ENCODE measurements at places on chromosomes 11 and 22.

DNA sequence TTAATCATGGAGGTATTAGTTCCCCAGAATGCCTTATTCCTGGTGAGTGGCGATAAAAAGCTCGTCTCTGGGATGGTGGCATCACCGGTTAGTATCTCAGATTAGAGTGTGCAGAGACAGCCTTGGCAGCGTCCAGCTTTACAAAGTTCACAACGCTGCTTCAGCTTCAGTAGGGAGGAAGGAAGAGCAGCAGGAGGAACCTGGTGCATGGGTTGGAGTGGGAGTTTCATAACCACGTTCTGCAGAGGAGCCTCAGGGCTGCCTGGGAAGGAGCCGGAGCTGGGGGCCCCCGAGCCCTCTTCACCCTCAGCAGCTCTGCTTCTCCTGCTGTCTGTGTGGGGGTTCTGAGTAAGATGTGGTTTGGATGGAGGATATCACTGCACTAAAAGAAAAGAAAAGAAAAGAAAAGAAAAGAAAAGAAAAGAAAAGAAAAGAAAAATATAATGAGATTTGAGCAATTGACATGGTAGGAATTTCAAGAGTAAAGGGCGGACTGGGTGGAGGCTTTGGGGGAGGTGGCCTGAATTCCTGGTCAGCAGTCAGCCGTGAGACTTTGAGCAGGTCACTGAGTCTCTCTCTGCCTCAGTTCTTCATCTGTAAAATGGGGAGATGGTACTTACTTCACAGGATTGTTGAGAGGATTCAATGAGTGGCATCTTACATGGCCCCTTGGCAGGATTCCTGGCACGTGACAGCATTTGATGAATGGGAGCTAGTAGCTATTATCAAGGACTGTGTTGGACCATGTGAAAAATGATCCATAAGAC is 6.5 kb downstream of the ASPHD2 start:
- DNase-seq, result no peak

DNA sequence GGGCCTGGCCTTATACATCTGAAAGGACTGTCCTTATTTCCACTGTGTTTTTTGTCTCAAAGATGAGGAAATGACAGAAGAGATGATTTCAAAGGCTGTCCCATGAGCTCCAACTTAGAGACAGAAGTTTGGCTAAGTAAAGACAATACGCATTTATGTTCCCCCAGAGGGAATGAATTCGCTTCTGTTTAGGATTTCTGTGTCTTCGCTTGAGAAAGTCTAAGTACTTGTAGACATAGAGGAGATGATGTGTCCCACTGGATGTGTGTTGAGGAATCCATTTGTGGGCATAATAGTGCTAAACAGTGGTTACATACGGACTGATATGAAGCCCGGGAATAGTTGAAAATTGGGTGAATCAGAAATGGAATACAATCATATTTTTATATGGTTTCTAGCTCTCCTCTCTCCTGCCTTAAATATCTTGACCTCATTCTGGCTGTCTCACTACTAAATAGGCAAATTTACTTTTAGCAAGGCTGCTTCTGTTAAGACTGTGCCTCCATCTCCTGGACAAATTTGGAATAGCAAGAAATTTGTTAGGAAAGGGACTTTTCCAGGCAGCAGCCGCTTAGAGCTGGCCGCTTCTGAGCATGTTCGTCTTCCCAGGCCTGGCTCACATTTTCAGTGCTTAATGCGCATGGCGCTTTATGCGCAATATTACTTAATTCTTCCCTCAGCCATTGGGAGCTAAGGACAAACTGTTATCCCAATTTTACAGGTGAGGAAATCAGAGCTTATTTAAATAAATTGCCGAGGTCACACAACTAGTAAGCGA is 1.9 kb upstream of the PEX26 start:
- peak; percentile 86 for DNase-seq

DNA sequence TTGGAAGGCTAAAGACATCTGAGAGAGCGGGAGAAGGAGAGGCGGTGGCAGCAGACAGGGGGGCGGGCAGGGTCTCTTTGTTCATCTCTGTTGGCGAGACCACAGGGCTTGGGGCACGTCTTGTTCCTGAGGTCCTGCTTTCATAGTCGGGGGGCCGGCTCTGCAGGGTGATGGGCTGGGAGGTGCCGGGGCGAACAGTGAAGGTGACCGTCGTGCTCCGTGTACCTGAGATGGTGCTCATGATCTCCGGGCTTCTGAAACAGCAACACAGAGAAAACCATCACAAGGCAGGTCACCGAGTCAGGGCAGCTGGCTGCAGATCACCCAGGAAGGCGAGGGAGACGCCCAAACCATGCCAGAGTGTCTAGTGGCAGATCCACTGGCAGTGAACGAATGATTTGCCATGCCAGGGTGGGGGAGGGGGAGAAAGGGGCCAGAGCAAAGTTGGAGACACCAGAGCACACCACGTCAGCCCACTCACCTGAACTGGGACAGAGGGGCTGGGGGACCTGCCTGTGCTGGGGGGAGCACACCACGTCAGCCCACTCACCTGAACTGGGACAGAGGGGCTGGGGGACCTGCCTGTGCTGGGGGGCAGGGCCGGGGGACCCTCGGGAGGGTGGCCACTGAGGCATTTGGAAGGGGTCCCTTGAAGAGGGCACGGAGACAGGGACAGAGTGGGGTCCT is 75.0 kb downstream of the CTTN start:
- no peak for DNase-seq

GRCh38 chr22:40449676-40450035 is 79.3 kb downstream of the SGSM3 start:
- DNase-seq, result peak; percentile 30

- no peak for DNase-seq
Measured at GRCh38 chr22:40487663-40488249, 117.4 kb downstream of the SGSM3 start.

DNA sequence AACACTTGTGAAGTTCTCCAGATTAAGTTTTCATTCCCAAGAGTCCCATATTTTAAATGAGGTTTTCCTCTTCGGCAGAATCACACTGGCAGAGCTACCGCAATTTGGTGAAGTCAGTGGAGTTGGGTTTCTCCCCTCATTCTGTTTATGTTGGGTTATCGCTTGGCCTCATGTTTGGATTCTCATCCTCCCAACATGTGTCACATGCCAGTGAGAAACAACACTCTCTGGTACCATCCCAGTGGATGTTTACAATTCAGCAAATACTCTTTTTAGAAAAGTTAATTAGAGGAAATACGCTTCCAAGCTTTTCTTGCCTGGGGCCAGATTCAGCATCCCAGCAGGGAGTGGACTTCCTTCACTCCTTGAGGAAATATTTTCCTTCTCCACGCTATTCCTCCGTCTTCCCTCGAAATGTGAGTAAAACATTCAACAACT is 2.1 kb downstream of the PAMR1 start:
- DNase-seq, result no peak

- DNase-seq, result peak; percentile 38
Measured at GRCh38 chr11:22192642-22193347, at the start of gene ANO5. TSS of gene ANO5 (plus strand) at chr11:22193085. CDS start at chr11:22193493, 408 bp downstream.

DNA sequence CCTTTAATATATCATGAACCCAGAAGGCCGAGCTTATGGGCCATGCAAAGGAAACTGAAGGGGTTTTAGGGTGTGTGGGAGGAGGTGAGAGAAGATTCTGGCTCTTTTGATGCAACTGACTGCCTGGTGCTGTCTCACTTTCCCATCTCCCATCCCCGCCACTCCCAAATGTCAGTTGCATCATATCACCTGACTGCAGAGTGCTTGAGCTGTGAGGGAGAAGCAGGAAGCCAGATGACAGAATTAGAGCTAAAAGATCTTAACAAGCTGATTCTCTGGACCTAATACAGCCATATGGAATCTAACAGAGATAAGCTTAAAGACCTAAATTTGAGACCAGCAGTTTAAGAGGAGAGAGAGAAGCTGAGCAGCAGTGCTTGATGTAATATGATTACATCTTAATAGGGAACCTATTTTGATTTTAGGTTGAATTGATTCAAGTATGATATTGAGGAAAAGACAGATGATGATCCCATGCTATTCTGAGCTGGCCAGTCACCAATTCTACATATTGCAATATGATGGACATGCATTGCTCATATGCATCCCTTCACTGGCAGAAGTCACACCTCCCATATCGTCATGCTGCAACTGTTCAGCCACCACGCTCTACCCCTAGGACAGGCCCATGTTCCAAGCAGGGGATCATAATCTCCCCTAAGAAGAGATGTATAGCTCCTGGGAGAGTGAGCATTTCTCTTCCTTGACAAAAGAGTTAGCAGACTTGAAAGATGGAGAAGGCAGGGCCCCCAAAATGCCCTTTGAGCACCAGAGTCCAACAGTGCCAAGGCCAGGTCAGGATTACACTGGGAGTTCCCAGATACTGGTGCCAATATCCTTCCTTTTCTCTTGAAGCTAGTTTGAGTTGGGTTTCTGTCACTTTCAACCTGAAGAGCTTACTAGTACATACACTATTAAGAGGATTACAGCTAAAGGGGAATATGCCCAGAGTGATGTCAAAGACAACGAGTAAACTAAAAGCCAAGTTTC is 44.9 kb downstream of the PLEKHA7 start:
- DNase-seq, result no peak

GRCh38 chr11:120054016-120054752 is 83.7 kb downstream of the TRIM29 start:
- DNase-seq, result no peak
